ENCODE measurements at places on chromosomes 5 and 9. TPM values are rescaled to one million over a fixed set of nuclear protein-coding genes. Genes with fewer than 3 reads are reported as not detected.

DNA sequence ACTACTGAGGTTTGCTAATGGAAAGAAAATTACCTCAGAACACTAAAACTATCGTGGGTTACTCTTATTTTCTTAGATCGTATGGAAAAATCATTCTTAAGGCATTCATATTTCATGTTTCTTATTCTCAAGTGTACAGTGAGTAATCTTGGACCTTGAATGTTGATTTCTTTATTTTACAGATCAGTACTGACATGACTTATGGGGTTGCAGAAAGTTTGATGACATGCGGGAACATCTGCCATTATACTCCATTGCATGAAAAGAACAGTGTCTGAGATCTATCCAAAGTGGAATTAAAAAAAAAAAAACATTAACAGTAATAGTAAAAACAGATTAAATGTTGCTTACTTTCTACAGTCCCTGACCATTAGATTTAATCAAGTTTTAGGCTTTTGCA lies 1290.2 kb upstream of the WWC1 start:
- no peak for DNase-seq

GRCh38 chr9:34651876-34652601 lies at the start of gene IL11RA:
IL11RA (plus strand) TSS chr9:34652185; CDS start chr9:34655218, 3,033 bp downstream.
- peak; percentile 79 for DNase-seq

DNA sequence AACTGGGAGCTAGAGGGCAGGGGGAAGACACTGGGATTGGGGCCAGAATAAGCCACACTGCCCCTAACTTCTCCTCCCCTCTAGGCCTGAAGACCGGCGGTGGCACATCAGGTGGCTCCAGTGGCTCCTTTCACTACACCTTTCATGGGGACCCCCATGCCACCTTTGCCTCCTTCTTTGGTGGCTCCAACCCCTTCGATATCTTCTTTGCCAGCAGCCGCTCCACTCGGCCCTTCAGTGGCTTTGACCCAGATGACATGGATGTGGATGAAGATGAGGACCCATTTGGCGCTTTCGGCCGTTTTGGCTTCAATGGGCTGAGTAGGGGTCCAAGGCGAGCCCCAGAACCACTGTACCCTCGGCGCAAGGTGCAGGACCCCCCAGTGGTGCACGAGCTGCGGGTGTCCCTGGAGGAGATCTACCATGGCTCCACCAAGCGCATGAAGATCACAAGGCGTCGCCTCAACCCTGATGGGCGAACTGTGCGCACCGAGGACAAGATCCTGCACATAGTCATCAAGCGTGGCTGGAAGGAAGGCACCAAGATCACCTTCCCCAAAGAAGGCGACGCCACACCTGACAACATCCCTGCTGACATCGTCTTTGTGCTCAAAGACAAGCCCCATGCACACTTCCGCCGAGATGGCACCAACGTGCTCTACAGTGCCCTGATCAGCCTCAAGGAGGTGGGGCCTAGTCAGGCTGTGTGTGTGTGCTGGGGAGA lies 6.8 kb downstream of the DNAJB5 start:
- no peak for DNase-seq

DNA sequence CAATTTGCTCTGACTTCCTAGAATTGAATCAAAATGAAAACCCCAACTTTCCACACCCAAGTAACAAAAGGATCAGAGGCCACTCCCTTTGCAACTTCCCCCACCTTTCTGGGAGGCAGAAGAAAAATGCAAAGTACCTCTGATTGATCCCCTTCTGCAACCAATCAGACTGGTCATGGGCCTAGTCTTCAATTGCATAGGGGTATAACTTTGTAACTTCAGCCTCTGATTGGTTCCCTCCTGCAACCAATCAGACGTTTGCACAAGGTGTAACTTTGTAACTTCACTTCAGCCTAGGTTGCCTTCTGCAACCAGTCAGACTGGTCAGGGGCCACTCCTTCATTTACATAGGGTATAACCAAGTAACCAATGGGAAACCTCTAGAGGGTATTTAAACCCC lies 38.3 kb upstream of the CNOT6 start:
- DNase-seq: no peak

DNA sequence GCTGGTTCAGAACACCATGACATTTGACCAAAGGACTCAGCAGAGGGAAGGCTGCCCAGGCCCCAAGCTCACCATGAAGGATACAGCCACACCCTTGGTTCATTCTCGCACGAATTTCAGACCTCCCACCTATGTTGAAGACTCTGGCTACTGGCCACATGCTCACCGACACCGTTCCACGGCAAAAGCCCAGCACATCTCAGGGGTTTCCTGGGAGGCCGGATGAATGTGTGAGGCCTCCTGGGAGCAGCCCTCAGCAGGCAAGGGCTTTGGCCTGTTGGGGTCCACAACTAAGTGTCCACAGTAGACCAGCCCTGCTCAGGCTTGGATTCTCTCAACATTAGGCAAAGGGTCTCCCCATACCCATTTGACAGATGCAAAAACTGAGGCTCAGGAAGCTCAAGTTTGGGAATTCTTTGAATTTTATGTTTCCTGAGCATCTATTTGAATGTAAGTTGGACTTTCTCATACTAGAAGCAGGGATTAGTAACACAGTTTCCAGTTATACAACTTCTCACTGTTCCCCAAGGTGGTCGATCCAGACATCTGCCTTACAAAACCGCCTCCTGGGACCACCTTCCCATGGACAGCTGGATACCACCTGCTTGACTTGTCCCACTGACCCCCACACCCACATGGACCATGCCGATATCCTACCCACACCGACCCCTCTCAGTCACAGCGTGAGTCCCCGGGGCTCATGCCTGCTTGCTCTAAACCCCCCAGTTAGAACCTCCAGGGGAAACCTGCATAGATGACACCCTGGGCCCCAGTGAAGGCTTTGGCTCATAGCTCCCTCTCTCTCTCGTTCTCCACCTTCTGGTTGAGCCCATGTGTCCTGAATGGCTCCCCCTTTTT lies 27.9 kb downstream of the CCT5 start:
- DNase-seq: no peak

DNA sequence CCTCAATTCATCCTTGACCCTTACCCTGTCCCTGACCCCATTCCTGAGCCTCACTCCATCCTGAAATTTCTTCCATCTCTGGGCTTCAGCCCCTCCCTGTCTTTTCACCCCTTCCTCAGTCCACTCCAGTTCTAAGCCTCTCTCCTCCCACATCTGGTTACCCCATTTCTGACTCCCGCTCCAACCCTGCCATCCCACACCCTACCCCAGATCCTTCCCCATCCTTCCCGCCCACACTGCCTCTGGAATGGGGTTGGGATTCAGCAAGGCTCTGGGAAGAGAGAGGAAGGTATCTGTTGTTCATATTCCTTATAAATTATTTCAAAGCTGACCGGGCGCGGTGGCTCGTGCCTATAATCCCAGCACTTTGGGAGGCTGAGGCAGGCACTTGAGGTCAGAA lies 29.9 kb upstream of the MVB12B start:
- no peak for DNase-seq

DNA sequence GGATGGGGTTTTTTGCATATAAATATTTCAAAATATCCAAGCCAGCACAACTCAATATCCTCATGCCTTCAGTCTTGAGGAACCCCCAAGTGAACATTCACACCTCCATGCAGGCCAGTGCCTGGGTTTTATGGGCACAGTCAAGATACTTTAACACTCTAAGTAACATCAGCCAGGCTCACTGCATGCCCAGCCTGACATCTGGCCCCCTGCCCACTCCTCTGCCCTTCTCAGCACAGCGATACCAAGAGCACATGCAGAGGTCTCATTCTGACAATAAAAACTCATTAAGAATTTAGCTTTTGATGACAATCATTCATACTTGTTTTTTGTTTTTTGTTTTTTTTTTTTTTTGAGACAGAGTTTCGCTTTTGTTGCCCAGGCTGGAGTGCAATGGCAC lies 250.0 kb downstream of the CWC27 start:
- DNase-seq: no peak

GRCh38 chr9:73260506-73260905 lies 108.8 kb downstream of the ANXA1 start:
- no peak for DNase-seq

GRCh38 chr9:122314165-122314564 lies 49.5 kb downstream of the MRRF start:
- DNase-seq: no peak

- no peak for DNase-seq
Measured at GRCh38 chr9:112111461-112111860, 63.6 kb downstream of the SUSD1 start.

- DNase-seq: no peak
Measured at GRCh38 chr5:42840269-42840668, 28.6 kb upstream of the SELENOP start.

- DNase-seq: no peak
Measured at GRCh38 chr5:175753536-175754402, 95.9 kb downstream of the HRH2 start.

GRCh38 chr5:76684756-76685519 lies 31.0 kb upstream of the F2R start:
- no peak for DNase-seq

GRCh38 chr9:91245431-91246313 lies 116.0 kb downstream of the AUH start:
- DNase-seq: peak; percentile 41

DNA sequence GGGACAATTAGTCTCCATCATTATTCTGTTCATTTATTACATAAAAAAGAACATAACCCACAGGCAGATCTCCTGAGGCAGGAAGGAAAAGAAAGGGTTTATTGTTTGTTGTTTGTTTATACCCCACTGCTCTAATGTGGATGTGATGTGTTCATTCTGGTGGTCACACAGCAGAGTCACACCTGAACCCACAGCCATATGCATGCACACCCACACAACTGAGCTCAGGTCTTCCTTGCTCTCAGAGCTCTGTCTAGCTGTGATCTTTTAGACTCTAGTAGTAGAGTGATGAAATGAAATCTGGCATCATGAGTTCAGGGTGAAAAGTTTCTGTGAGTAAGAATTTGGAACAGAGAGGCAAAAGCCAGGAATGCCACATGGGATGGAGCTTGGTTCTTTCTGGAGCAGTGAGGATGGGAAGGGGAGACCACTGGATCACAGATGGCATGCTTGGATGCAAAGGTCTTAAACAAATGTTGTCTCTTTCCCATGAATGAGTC lies 227.0 kb downstream of the PAPPA start:
- no peak for DNase-seq

DNA sequence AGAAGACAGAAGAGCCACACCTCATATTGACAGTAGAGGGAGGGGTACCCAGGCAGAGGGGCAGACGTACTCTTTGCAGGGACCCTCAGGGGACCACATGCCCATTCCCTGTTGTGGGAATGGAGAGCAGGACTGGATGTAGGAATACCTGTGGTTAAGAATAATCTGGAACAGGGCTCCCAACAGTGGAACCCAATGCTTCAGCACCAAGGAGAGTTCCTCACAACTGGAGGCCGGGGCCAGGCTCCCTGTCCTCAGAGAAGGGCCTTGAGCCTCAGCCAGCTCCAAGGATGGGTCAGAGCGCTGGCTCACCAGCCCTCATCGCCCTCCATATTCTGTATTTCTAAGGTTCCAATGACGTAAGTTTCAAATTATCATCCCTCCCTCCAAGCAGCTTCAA lies 7.4 kb upstream of the SHC3 start:
- DNase-seq: no peak

GRCh38 chr5:179779826-179780225 lies 14.0 kb upstream of the LTC4S start:
- DNase-seq: no peak

DNA sequence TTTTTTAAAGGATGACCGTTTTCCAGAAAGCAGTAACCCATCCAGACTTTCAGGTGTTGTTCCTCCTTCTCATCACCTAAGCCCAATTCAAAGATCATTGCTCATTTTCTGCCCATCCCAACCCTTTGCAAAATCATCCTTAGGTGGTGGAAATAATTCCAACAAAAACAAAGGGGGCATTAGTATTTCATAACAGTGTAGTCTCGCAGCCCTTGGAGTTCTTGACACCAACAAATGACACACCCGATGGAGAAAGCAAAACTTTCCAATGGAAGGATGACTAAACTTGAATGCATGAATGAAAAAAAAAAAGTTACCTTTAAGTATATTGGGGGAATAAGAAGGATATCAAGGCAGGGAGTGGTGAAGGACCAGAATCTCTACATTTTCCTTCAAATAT lies 117.0 kb downstream of the PAPPA start:
- no peak for DNase-seq

GRCh38 chr5:180494510-180495181 lies 467 bp downstream of the CNOT6 start:
- DNase-seq: peak; percentile 53

- DNase-seq: no peak
Measured at GRCh38 chr5:64952951-64953673, 184.4 kb downstream of the CWC27 start.

GRCh38 chr5:33299621-33300208 lies 141.1 kb upstream of the TARS1 start:
- no peak for DNase-seq

Gene AGXT2
- total RNA-seq: not detected

Gene SCGB3A1
- not detected for total RNA-seq

Gene TMC1
- total RNA-seq: not detected

Gene IL33
- total RNA-seq: not detected

Gene CDX1
- total RNA-seq: not detected

Gene MLANA
- not detected for total RNA-seq

Gene TMEM252
- not detected for total RNA-seq

Gene RANBP3L
- not detected for total RNA-seq

Measured in activated CD4-positive, alpha-beta memory T cell treated with anti-CD3 and anti-CD28 coated beads for 36 hours (primary cell).